Daoy (cell line): ENCODE measurements at places on chromosomes 6 and 20. TPM values are rescaled to one million over a fixed set of nuclear protein-coding genes. Genes with fewer than 3 reads are reported as not detected.

Gene WFDC10B
- total RNA-seq: not detected in 2 replicates

Gene LAMA4
- total RNA-seq: 66.6 and 76.5 TPM in 2 replicates

Gene RGS17
- total RNA-seq: 8.3 and 8.7 TPM in 2 replicates

Gene MAP3K5
- 1.2 and 3.4 TPM in 2 replicates for total RNA-seq

Gene ZNF311
- total RNA-seq: 0.74 and 2.1 TPM in 2 replicates

Gene SLC4A11
- total RNA-seq: 0.34 and 0.57 TPM in 2 replicates

Gene EEF1A2
- 3.9 and 6.4 TPM in 2 replicates for total RNA-seq

Gene TFAP2A
- 4.5 and 5.6 TPM in 2 replicates for total RNA-seq

Gene PSMB9
- 76.5 and 99.3 TPM in 2 replicates for total RNA-seq

Gene HLA-DRB1
- 0.34 and 0.63 TPM in 2 replicates for total RNA-seq

Gene TGM3
- total RNA-seq: 0.06 TPM in 1 of 2 replicates, not detected in the other

Gene CGA
- total RNA-seq: not detected in 2 replicates

Gene ATP6V1G2
- 1.5 TPM in 1 of 2 replicates, not detected in the other for total RNA-seq

Gene MEI4
- 0.11 and 0.45 TPM in 2 replicates for total RNA-seq

Gene SLC26A8
- not detected in 2 replicates for total RNA-seq

Gene EPPIN
- total RNA-seq: not detected in 2 replicates

Gene PNLDC1
- 0.06 TPM in 1 of 2 replicates, not detected in the other for total RNA-seq

Gene ULBP1
- total RNA-seq: 1.2 and 1.6 TPM in 2 replicates

Gene CTSZ
- 82.4 and 127 TPM in 2 replicates for total RNA-seq

Gene FNDC11
- total RNA-seq: not detected in 2 replicates

Gene GDAP1L1
- 0.29 TPM in 1 of 2 replicates, not detected in the other for total RNA-seq

Gene CNBD2
- 3.5 and 8.1 TPM in 2 replicates for total RNA-seq

Gene SLC16A10
- 1.2 and 7.6 TPM in 2 replicates for total RNA-seq

Gene ARFGEF3
- total RNA-seq: 2.4 and 3.3 TPM in 2 replicates

Gene POM121L2
- not detected in 2 replicates for total RNA-seq

Gene PDYN
- not detected in 2 replicates for total RNA-seq

Gene SH3BGRL2
- total RNA-seq: 13.2 and 15.8 TPM in 2 replicates

Gene ANKRD6
- total RNA-seq: 1.1 and 4.1 TPM in 2 replicates

Gene VSX1
- not detected in 2 replicates for total RNA-seq

Gene PHACTR3
- 0.06 TPM in 1 of 2 replicates, not detected in the other for total RNA-seq

Gene SLC17A1
- total RNA-seq: not detected in 2 replicates

Gene SPDEF
- total RNA-seq: not detected in 2 replicates

Gene FAM217A
- not detected in 2 replicates for total RNA-seq

Gene FANCE
- total RNA-seq: 25.8 and 37.4 TPM in 2 replicates

Gene TRAPPC3L
- not detected in 2 replicates for total RNA-seq

Gene SIRPB1
- 0.06 and 0.11 TPM in 2 replicates for total RNA-seq

Gene TSHZ2
- 0.57 and 1.3 TPM in 2 replicates for total RNA-seq

Gene DPPA5
- total RNA-seq: not detected in 2 replicates

Gene ALDH8A1
- total RNA-seq: not detected in 2 replicates

Gene LY6G6C
- total RNA-seq: not detected in 2 replicates

Gene COX4I2
- not detected in 2 replicates for total RNA-seq

Gene CLPSL1
- not detected in 2 replicates for total RNA-seq

Gene ATF6B
- 16.6 and 17.7 TPM in 2 replicates for total RNA-seq
